ENCODE measurements at places on chromosomes 1 and 21.

- no peak for DNase-seq
Observed at GRCh38 chr1:169426174-169426705, 1.0 kb downstream of the CCDC181 start.

GRCh38 chr1:34266127-34266951, 89.6 kb downstream of the C1orf94 start:
- DNase-seq, result no peak

GRCh38 chr1:182339684-182340083, 51.9 kb downstream of the GLUL start:
- no peak for DNase-seq

DNA sequence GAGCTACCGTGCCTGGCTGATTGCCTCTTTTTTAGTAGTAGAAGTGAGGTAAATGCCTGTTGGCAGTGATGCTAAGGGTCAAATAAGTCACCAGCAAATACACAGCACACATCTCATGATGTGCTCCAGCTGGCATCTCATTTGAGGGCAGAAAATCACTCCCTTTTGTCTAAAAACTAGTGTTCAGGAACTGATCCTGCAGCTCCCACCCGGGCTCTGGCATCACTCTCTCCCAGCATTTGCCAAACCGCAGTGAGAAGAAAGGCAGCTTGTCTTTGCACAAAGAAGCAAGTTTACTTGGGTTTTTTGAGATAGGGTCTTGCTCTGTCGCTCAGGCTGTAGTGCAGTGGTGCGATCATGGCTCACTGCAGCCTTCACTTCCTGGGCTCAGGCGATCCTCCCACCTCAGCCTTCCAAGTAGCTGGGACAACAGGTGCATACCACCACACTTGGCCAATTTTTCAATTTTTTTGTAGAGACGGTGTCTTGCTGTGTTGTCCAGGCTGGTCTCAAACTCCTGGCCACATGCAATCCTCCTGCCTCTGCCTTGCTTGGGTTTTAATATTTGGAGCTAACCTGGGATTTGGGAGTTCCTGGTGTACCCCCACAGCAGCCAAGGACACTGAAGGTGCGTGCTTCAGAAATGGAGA, 4.1 kb downstream of the RBP7 start:
- no peak for DNase-seq

- DNase-seq, result no peak
Observed at GRCh38 chr1:98849969-98850636, 154.6 kb downstream of the PLPPR5 start.

GRCh38 chr21:38082936-38083485, 166.8 kb upstream of the KCNJ6 start:
- no peak for DNase-seq

GRCh38 chr21:32044205-32045180, 171.7 kb downstream of the HUNK start:
- no peak for DNase-seq

GRCh38 chr21:32043458-32043857, 170.6 kb downstream of the HUNK start:
- no peak for DNase-seq

DNA sequence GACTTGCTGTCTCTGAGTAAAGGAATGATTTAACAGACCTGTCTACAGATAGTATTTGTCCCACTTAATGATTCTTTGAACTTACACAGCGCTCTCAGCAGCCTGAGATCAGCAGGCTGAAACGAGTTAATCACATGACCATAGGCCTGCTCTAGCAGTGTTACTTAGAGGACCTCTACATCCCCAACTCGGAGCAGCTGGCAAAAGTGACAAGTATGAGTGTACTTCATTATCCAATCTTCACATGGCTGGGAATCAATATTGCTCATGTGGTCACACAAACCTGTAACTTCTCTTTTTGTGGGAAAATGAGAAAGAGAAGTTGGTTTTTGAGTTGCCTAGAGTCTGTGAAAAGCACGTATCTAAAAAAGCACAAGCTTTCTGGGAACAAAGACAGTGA, 11.4 kb upstream of the ATP13A2 start:
- no peak for DNase-seq

- no peak for DNase-seq
Observed at GRCh38 chr1:57770772-57771171, 346.9 kb upstream of the DAB1 start.

- DNase-seq, result no peak
Observed at GRCh38 chr1:22412932-22413727, 38.5 kb upstream of the ZBTB40 start.

DNA sequence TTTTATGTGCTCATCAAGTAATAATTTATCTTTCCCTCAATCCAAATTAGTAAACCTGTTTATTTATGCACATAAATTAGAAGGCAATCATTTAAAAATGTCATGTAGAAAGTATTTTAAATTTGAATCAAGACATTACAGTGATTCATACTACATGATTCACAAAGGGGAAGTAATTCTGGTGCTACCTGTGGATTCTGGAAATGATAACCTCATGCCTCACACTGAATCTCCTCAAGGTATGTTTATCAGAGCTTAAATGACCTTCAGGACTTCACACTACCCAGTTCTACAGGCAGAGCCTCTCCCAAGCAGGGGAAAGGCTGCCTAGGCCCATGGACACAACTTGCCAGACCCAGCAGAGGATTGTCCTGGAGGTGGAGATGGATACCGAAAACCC, 25.2 kb upstream of the TDRD10 start:
- no peak for DNase-seq

GRCh38 chr1:234125283-234125682, 220.8 kb downstream of the SLC35F3 start:
- no peak for DNase-seq

DNA sequence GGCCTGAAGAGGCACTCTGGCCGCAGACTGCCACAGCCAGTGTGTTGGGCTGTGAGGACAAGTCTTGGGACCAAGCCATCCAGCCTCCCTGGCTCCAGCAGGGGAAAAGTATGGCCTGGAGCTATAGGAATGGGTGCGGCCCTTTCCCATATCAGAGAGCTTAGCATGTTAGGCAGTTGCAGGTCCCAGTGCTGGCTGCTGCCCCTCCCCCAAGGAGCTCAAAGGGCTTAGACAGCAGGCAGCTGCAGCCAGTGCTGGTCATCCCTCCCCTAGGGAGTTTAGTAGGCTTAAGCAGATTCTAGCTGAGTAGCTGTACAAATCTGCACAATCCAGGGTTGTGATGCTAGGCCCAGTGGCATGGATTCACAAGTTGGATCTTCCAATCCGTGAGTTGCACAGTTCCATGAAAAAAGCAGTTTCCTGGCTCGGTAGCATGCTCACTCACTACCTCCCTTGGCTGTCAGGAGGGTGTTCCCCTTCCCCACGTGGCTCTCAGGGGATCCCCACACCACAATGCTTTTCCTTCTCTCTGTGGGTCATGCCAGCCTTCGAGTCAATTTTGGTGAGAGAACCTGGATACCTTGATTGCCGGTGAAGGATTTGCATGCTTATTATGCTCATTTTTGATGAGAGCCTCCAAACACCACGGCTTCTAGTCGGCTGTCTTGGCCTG, 1490.8 kb downstream of the BRINP3 start:
- DNase-seq, result no peak

DNA sequence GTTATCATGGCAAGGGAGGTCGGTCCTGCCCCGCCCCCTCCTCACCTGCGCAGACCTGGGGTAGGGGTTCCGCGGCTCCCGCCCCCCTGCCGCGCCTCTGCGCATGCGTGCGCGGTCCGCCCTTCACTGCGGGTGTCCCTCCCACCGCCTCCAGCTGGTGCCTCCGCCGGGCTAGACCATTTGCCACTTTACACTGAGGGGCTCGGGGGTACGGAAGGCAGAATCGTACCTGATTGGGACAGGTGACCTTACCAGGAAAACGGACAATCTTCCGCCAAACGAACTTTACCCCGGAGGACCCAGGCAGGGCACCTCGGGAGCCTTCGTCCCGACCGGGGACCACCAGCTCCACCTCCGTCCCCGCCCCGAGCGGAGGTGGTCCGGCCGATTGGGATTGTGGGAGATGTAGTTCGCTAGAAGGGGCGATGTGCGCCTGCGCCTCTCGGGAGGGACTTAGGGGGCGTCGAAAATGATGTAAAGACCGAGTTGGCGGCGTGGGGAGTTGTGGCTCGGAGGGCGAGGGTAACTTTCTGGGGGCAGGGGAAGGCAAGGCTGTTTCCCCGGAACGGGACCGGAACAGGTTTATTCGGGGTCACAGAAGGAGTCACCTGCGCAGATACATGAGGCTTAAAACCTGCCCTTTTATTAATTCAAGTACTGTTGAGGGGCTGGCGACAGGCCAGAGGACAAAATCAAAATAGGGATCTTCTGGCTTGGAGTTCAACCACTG, at the start of gene DNAJC28:
Gene DNAJC28 (minus strand): TSS at position 344 of the 730 bp plus-strand sequence. CDS start 2,323 bp downstream, outside the sequence.
- peak; percentile 91 for DNase-seq

- no peak for DNase-seq
Observed at GRCh38 chr1:193676996-193677549, 490.7 kb upstream of the B3GALT2 start.

- no peak for DNase-seq
Observed at GRCh38 chr21:14870853-14871149, 194.0 kb downstream of the NRIP1 start.

- no peak for DNase-seq
Observed at GRCh38 chr1:86169625-86170024, 13.1 kb upstream of the COL24A1 start.

DNA sequence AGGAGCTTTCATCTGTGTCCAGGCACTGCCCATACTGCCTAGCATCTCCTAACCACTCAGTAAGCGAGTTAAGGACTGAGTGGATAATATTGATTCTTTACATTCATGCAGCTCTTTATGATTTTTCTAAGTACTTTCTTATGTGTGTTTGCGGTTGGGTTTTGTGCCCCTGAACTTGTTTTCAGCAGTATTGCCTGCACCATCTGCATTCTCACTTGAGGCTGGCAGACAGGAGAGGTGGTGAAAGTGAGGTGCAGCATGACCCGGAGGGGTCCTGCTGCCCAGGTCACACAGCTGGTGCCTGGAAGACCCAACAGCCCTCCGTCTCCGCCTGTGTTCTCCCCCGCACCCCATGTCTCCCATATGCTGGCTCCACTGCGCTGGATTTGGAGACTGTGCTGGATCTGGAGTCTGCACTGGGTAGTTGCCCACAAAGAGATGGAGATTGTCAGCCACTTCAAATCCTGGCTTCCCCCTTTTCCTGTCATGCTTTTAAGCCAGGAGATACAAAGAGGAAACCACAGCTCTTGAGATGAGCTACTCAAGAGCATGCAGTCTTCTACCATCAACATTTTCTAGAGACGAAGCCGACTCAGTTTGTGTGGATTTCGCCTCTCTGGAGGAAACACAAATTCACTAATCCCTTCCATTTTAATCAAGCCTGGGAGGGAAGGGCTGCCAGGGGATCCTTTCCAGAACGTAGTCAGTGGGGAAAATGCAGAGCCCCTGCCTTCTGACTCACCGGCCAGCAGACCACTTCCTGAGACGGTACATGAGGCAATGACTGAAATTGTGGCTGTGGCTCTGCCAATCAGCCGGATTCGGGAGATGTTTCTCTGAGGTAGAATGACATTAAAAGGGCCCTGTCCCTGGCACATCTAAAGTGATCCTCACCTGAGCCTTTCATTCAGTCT, 71.7 kb upstream of the ANGPTL1 start:
- no peak for DNase-seq

- DNase-seq, result no peak
Observed at GRCh38 chr1:192892934-192893333, 84.1 kb downstream of the RGS2 start.

- peak; percentile 18 for DNase-seq
Observed at GRCh38 chr1:18581420-18581880, 49.2 kb upstream of the PAX7 start.

DNA sequence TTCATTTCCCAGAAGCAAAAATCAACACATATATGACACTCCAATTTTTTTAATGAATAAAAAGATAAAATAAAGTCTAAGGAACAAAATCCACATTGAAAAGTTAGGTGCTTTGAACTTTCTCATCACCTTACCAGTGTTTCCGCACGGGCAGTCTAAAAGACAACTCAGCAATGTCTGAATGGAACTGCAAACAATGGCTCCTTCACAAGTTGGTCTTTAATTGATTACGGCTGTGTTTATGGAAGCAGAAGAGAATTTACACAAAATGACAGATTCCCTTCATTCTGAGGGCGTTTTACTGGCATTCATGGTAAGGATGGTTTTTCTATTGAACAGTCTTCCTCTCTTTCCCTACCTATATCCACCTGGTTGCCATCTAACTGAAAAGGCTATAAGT, 65.0 kb upstream of the RNPC3 start:
- no peak for DNase-seq

- DNase-seq, result no peak
Observed at GRCh38 chr1:42142894-42143675, 10.1 kb upstream of the GUCA2B start.

- DNase-seq, result no peak
Observed at GRCh38 chr21:45506836-45507522, 35.3 kb downstream of the SLC19A1 start.

DNA sequence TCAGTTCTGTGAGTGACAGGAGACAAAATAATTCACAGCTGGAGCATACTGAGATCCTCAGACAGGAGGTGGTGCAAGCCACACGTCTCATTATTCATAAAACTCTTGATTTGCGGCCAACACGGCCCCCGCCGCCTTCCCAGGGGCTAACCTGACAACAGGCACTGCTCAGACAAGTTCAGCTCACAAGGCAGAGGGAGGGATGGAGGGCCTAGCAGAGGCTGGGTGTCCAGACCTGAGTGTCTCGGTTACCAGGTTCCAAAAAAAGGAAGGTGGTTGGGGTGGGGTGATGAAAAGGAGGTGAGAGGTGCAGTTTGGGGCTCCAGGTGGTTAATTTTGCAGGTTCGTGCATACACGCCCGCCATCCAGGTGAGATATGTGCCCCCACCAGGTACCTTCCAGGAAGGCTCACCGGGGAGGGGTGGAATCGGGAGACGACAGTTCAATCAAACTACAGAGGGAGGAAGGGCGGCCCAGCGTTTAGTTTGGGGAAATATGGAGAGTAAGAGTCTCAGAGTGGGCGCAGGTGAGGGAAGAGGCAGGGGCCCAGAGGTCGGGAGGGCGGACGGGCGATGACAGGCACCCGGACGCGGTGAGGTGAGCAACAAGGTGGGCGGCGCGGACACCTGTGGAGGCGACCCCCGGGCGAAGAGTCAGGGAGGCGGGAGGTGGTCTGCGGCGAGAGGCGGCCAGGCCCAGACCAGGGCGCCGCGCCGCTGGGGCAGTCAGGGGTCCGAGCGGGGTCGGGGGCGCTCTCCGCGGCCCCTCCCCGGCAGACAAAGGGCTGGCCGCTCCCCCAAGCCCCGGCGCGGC, 629 bp downstream of the CTNNBIP1 start:
- peak; percentile 4 for DNase-seq

GRCh38 chr21:41418956-41419680, 6.9 kb upstream of the MX1 start:
- DNase-seq, result no peak

DNA sequence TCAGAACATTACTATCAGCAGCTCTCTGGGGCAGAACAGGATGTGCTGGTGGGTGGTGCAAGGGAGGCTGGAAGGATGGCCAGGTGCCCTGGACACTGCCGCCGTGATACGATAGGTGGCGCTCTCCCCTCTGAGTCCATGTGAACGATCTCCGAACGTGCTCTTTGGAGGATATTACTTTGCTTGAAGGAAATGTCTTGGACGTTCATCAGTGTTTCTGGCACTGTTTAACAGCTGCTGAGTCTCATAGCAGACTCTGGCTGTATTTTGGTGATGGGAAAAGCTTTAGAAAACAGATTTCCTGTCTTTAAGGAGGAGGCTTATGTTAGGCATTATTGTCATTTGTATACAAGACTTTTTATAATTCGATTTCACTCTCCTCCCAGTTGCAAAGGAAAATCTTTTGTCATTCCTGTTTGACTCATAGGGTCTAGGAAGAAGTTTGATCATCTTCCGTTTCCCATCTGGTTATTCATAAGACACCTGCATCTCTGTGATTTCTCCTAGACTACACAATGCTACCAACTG, 386.2 kb upstream of the ADGRL2 start:
- DNase-seq, result no peak

Measured in stimulated activated CD4-positive, alpha-beta T cell treated with anti-CD3 and anti-CD28 coated beads, Interleukin-15, amount 100 ng/mL, for 1 hour (primary cell).